Activated CD4-positive, alpha-beta T cell treated with anti-CD3 and anti-CD28 coated beads, Interleukin-2, Interleukin-4, amounts not matched to agents 100 ng/mL and 50 ng/mL, durations not matched to agents 16 hours and 8 hours (primary cell): ENCODE measurements at places on chromosomes 6 and 20.

GRCh38 chr20:56463428-56463827 lies 5.0 kb upstream of the RTF2 start:
- DNase-seq: peak; percentile 40

DNA sequence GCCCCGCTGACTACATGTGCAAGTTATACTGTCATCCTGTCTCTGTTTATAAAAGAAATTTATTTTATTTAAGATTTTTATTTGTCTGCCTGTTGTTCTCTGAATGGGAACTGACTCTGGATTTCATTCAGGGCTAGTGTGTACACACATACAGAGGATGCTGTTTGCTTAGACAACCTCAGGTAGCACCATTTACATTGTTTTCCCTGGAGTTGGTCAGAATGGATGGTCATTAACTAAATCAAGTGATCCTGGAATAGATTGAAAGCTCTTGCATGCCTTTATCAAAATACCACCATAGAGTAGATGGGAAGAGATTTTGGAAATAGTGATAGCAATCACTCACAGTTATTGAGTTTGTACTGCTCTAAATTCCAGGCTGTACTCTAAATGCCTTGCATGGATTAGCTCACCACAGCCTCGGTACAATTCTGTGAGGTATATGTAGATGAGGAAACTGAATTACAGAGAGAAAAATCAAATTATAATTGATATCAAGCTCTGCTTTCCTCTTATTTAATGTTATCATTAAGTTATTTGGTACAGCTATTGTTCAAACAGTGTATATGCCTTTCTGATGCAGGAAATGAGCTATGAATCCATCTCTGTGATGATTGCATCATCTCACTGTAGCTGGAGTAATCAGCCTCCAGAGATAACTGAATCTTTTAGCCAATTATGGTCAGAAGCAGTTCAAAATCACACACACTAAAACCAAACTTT lies 51.9 kb downstream of the RNF217 start:
- DNase-seq: peak; percentile 1

DNA sequence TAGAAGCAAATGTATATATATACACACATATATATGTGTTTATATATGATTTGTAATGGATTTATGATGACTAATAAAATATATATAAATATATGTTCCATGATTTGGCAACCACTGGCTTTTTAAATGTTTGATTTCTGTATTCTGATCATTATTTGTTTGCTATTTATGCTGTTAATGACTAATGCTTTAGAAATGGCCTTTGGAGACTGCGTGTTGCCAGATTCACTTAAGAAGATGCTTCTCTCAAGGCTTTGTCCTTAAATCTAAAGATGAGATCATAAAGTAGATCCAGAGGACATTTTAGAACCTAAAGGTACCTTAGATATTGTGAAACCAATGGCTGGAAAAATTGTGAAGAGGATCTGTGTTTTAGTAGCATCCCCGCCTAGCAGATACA lies 116.0 kb upstream of the SUPT3H start:
- DNase-seq: no peak

GRCh38 chr6:105995391-105995865 lies 90.7 kb upstream of the PRDM1 start:
- no peak for DNase-seq

DNA sequence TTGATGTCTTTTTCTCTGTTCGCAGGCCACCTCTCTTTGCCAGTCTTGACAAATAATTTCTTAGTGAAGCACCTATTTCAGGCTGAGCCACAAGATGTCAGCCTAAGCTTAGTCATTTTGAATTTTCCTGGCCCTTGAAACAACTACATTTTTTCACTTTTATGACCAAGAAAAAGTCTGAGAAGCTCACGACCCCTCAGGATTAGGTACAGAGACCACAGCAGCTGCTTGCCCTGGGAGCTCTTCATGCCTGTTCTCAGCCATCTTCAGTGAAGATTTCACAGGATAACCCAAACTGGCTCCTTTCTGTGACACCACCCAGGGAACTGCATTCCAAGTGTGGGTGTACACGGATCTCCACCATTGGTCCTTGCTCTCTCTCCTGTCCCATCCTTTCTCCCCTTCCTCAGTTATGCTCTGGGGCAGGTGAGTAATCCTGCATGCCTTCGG lies 38.4 kb upstream of the SPTLC3 start:
- DNase-seq: peak; percentile 8

DNA sequence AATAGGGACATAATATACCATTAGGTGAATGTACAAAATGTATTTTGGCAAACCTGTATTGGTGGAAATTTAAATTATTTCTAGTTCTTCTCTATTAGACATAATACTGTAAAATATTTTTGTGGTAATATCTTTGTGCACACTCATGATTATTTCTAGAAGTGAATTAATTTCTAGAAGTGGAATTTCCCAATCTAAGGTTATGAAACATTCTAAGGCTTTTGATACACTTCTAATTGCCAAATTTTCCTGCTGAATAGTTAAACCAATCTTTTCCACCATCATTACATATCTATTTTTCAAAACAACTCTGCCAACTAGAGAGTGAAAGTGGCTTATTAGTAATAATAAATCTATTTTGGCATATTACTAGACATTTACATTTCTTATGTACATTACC lies 1.8 kb upstream of the CCND3 start:
- DNase-seq: no peak

DNA sequence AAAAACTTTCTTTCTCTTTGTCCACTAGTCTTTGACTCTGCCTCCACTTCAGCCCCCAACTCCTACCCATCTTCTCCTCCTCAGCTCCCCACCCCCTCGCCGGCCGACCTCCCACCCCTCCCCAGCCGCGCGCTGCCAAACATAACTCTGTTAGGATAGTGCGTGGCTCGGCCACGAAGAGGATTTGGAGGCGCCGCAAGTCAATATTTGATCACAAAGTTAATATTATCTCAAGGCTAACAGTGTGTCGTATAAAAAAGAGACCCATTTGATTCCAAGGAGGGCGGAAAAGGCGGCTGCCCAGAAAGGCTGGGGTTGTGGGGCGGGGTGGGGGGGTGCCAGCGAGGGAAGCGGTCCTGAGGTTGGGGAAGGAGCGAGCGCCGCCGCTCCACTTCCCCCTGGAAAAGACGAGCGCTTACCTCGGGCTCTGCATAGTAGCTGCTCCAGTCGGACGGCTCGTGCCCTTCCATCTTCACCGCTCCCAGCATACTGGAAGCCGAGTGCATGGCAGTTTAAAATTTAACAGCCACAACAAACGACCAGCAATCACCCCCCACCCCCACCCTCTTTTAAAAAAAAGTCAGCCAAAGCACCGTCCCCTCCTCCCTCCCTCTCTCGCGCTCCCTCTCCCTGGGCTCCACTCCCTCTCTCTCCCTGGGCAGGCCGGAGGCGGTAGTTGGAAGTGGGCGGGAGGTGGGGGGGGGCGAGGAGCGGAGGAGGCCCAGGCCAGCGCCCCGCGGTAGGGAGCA lies 425 bp downstream of the FOXA2 start:
- DNase-seq: no peak

- no peak for DNase-seq
Measured at GRCh38 chr20:58017231-58017969, 211.1 kb downstream of the ANKRD60 start.

- DNase-seq: no peak
Measured at GRCh38 chr20:13299401-13299800, 78.3 kb downstream of the ISM1 start.

DNA sequence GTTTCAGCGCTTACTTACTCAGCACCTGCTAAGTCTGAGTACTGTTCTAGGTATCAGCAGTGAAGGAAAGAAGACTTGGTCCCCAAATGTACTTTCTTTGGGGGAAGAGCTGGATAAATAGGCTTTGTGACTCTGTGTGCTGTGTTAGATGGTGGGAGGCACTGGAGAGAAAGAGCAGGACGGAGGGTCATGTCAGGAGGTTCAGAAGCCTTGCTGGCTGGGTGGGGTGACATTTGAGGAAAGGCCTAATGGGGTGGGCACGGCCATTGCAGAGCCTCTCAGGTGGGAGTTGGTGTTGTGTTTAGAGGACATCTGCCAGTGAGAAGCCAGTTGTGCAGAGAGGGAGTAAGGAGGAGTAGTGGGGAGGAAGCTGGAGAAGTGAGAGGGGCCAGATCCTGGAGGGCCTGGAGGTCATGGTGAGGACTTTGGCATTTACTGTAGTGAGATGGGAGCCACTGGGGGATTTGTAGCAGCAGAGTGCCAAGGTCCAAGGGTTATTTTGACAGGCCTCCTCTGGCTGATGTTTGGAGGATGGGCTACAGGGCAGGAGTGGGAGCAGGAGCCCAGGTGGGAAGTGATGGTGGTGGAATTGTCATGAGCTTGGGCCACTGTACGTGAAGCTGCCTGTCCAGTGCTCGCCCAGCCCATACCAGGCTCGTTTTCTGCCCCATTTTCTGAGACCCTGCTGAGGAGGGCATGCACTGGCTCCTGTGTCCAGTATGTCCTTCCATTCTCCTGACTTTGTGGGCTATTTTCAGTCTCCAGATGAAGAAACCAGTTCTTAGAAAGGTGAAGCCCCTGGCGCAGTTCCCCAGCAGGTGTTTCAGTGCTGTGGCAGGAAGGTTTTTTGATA lies 886 bp downstream of the SDCBP2 start:
- no peak for DNase-seq
